Smooth muscle cell of bladder (primary cell): ENCODE measurements at places on chromosomes 5 and 9. TPM values are rescaled to one million over a fixed set of nuclear protein-coding genes. Genes with fewer than 3 reads are reported as not detected.

The PCDHA10 gene
- total RNA-seq, result 0.14 and 0.28 TPM in 2 replicates

The RCL1 gene
- total RNA-seq, result 9.1 and 9.4 TPM in 2 replicates

The RNF180 gene
- 0.71 and 0.74 TPM in 2 replicates for total RNA-seq

The NR4A3 gene
- 0.55 and 1.00 TPM in 2 replicates for total RNA-seq

The HACD4 gene
- 6.9 and 7.0 TPM in 2 replicates for total RNA-seq

The ASPN gene
- 1.1 and 2.0 TPM in 2 replicates for total RNA-seq

The ANKRD33B gene
- total RNA-seq, result 5.5 and 8.4 TPM in 2 replicates
